ENCODE measurements at places on chromosomes 7 and 10. TPM values are rescaled to one million over a fixed set of nuclear protein-coding genes. Genes with fewer than 3 reads are reported as not detected.

GRM3 gene
- polyA plus RNA-seq = not detected

DNA sequence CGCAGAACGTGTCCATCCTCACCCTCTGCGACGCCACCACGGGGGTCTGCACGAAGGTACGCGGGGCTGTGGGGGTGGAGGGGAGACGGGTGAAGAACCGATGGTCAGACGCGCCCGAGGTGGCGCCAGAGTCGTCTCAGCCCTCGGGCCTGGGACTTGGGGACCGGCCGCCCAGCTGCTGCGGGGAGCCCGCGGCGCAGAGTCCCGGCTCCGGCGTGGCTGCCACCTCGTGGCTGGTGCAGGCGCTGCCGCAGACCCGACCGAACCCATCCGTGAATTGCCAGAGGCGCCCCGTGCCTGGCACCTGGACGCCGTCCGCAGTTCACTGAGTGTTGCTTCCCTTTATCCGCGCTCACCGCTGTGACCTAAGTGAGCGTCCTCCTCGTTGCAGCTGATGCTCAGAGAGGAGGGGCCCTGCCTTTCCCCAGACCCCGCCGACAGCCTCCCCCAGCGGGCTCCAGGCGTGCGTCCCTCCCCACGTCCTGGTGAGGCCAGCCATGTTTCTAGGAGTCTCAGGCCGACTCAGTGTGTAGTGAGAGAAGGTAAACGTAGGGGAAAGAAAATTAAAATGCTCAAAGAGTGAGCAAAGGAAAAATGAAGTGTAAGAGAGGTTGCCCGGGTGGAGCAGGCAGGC, 208.7 kb downstream of the PAXIP1 start:
- DNase-seq = no peak

GRCh38 chr10:2985729-2986232, 81.6 kb upstream of the PFKP start:
- no peak for DNase-seq

DNA sequence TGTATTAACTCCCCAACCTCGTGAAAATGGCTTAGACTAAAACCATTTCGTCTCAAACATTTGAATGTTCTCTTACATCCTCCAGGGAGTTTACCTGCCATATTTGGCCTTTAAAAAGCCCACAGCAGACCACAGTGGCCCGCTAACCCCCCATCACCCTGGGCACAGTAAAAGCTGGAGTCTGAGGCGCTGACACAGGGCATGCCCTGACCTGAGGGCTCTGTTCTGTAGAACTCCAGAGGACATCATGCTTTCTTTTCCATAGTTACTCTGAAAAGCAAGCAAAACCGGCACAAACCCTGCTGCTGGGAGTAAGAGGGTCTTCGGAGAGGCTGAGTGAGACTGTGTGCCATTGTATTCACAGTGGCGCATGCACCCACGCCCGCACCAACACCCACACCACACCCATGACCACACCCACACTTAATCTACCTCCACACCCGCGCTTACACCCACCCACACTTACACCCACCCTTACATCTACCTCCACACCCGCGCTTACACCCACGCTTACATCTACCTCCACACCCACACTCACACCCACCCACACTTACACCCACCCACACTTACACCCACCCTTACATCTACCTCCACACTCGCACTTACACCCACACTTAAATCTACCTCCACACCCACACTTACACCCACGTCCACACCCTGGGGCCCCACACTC, 32.1 kb downstream of the LRRC27 start:
- DNase-seq = peak; percentile 38

DNA sequence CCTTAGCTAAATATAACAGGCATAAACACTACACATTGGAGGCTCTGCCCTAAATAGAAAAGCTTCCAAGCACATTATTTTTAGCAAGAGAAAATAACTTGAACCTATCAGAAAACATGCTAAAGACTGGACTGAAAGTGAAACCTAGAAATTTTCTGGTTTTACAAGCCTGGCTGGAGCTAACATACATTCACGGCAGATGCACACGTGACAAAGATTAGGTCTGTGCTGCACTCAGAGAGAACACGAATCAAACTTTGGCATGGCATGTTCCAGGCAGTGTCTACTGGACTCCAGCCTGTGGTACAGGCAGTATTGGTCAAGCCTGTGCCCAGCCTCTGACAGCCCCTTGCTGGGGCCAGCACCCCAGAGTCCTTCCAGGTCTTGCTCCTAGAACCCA, 94.1 kb upstream of the PCBD1 start:
- no peak for DNase-seq

- DNase-seq = no peak
These were observed 260.4 kb upstream of the TAC1 start for GRCh38 chr7:97471491-97471890.

- no peak for DNase-seq
These were observed 6.1 kb upstream of the VCL start for GRCh38 chr10:73991884-73992245.

DNA sequence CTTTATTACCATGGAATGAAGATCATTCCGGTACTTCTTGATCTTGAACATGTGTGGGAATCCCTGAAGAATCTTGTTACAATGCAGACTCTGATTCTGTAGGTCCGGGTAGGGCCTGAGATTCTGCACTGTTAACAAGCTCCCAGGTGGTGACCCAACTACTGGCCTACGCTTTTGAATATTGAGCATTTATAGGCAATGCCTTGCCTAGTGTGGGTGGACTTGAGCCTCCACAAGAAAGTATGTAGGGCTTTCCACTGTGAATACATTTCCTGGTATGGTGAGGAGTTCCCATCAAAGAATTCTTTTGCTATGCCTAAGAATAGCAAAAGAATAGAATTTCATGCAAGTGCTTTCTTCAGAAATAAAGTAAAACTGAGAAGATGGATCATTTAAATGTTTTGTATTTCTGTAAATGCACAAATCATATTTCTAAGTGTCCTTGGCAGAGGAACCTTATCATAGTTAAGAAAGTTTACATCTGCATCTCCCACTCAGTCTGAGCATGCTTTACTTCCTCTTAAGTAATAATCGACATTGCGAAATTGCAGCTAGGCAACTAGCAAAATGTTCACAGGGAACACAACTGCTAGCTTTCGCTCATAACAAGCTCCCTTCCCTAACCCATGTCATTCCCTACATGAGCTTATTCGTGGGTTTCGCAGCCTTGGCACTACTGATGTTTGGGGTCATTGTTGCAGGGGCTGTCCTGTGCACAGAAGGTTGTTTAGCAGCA, 71.4 kb downstream of the AHR start:
- DNase-seq = peak; percentile 83

DNA sequence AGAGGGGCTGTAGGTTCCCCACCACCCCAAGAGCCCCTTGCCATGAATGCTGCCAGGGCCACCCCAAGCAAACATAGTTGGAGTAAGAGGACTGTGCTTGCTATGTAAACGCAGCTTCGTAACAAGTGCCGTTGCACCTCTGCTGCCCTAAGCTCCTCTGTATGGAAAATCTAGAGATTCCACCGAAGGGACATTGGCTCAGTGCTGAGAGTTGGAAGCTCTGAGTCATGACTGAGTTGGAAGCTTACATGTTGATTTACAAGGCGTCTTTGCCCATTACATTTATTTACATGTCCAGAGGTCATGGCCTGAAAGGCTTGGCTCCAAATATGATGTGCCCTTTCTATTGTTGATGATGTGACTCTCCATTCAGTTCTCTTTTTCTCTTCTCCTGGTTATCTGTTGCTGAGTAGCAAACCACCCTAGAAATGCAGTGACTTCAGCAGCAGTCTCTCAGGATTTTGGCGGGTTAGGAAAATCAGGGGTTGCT, 233.1 kb upstream of the TCF7L2 start:
- no peak for DNase-seq

DNA sequence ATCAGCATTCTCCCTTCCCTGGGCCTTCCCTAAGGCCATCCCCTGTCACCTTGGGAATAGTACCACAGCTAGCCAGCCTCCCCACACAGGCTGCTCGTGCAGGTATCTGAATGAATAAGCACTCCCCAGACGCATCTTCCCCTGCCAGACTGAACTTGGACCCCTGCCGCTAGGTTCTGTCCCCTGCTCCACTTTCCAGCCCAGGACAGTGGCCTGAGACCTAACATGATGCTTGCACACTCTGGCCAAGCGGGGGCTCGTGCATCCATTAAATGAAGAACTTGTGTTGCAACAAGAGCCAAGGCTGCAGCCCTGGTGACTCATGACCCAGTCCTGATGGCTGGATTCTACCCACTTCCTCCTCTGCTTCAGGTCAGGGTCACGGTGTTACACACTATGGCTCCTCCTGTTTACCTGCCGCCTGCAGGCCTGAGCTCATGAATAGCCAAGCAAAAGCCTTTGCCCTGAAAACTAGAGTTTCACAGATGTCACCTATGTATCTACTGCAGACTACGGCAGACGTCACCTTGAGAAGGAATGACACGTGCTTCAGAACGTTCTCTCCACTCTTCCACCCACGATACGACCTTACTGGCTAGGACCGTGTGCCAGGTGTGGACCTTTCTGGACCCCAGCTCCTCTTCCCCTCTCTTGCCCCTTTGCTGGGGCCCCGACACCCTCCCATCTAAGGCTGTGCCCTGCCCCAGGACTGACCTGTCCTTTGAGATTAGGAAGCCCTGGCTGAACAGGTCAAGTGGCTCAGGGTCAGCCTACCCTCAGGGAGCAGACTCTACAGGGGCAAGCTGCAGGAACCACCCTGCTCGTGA, 6.5 kb downstream of the ASB13 start:
- DNase-seq = peak; percentile 10

DNA sequence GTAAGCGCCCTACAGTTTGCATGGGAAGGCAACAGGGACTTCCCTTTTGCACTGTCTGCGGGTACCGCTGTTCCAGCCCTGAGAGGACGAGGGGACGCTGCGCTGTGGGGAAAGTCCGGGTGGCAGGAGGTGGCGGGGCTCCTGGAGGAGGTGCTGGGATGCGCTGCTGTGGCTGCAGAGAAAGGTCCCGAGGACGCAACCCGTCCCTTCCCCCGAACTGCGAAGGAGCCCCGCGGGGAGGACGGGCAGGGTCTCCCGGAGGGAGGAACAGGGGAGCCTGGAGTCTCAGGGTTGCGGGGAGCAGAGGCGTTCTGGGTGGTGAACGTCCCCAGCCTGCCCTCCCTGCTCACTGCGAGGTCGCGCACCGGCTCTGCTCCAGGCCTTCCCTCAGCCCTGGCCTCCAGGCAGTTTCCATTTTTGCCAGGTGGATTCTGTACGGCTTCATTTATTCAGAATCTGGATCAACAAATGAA, 91.6 kb downstream of the CXCL12 start:
- no peak for DNase-seq

C7orf33 gene
- not detected for polyA plus RNA-seq

KCTD7 gene
- 14.7 TPM for polyA plus RNA-seq

SEMA3C gene
- polyA plus RNA-seq = 39.9 TPM

GRCh38 chr10:63553031-63553430, 31.8 kb downstream of the REEP3 start:
- peak; percentile 18 for DNase-seq

GRCh38 chr7:105635197-105635596, 53.9 kb upstream of the EFCAB10 start:
- DNase-seq = no peak

- DNase-seq = no peak
These were observed 96.7 kb downstream of the KIF20B start for GRCh38 chr10:89798092-89798491.

DNA sequence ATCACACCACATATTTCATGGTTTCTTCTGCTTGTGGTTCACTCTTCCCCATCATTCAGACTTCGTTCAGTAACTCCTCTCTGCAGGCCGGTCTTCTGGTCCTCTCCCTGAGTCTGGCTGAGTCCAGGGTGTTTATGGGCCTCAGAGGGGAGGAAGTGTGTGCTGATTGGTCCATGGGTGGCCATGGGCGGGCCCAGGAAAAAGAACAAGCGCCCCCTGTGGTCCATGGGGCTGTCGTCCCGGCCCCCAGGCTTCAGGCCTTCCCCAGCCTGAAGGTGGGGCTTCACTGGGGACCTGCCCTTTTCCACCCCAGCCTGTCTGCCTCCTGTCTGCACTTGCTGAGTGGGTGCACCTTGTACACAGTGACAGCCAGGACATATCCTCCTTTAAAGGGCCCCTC, 123.7 kb downstream of the VIPR2 start:
- no peak for DNase-seq

- DNase-seq = no peak
These were observed at the start of gene HHEX for GRCh38 chr10:92689663-92690210. Gene HHEX, plus strand, starts transcription at chr10:92689955. Its CDS starts 32 bp downstream, at chr10:92689987.

- no peak for DNase-seq
These were observed 7.0 kb downstream of the NOS3 start for GRCh38 chr7:150997817-150998216.

Data from AG04450 (cell line).